IPS-NIHi11 (cell line): ENCODE measurements at places on chromosomes 11 and 22.

- DNase-seq: no peak
Observed at GRCh38 chr11:69462106-69462951, 19.1 kb upstream of the LINC01488 start.

GRCh38 chr11:292211-293121 lies 3.5 kb downstream of the PGGHG start:
- no peak for DNase-seq

- no peak for DNase-seq
Observed at GRCh38 chr22:44907765-44908737, 101.8 kb downstream of the PHF21B start.

- no peak for DNase-seq
Observed at GRCh38 chr22:42184852-42185251, 54.2 kb upstream of the CYP2D6 start.

- DNase-seq: no peak
Observed at GRCh38 chr22:48079505-48080290, 1317.2 kb downstream of the TBC1D22A start.
